Ascending aorta (tissue), 2 donors: ENCODE measurements at places on chromosomes 4 and X.

DNA sequence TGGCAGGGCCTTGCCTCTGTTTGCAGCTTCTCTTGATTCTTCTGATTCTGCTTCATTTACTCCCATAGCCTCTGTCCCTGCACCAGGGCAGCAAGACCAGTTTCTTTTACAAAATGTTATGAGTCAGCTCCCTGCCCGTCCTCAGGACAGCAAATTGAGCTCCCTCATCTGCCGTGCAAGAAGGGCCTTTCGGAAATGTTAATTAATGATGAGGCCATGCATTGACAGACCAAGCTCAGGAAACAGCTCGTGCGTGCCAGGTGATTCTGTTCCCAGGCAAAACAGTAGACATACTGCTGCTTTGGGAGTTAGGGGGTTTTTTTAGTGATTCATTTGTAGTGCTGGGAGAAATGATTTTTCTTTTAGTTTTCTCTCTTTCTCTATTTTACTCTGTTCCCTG, 231.7 kb downstream of the FBXW7 start:
- no peak overlapping the region for H3K4me3 ChIP-seq
- DNase-seq = no peak
- no peaks in the 10 kb centered on the region for H3K36me3 ChIP-seq
- H3K27ac ChIP-seq = no peak overlapping the region
- H3K4me1 ChIP-seq = no peaks in the 10 kb centered on the region

DNA sequence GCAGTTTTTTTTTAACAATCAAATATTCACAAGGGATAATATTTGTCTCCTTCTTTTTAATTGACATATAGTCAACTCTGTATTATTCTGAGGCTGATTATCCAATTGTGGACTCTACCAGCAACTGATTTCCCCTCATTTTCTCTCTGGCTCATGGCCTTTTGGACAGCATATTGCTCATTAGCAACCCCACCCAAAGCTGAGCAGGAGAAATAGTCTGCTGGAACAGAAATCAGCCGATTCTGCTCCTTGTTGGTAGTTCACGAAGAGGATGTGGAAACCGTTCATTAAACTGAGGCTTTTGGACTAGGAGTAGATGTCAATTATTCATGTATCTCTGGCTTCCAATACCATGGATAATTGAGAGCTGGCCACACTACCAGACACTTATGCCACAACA, 428.4 kb upstream of the INTU start:
- no peak overlapping the region for H3K27ac ChIP-seq
- H3K27me3 ChIP-seq = no peaks in the 10 kb centered on the region
- no peak overlapping the region for H3K4me3 ChIP-seq
- no peaks in the 10 kb centered on the region for H3K36me3 ChIP-seq

GRCh38 chr4:57426779-57427395, 316.7 kb upstream of the IGFBP7 start:
- H3K27me3 ChIP-seq = no peaks in the 10 kb centered on the region
- DNase-seq = no peak

GRCh38 chrX:37825215-37825842, 22.0 kb downstream of the DYNLT3 start:
- H3K36me3 ChIP-seq = no peaks in the 10 kb centered on the region
- peak; percentile 68 for DNase-seq
- H3K4me3 ChIP-seq = no peak overlapping the region
- no peaks in the 10 kb centered on the region for H3K27me3 ChIP-seq
- H3K4me1 ChIP-seq = no peaks in the 10 kb centered on the region

- H3K36me3 ChIP-seq = no peaks in the 10 kb centered on the region
- H3K27ac ChIP-seq = no peak overlapping the region
- H3K4me1 ChIP-seq = peaks cover 3% of the 10 kb centered on the region
- H3K27me3 ChIP-seq = no peaks in the 10 kb centered on the region
- peak overlapping the region; percentile 27 for H3K4me3 ChIP-seq
These were observed 21.4 kb downstream of the HELT start for GRCh38 chr4:185039508-185040273.

- no peak overlapping the region for H3K4me3 ChIP-seq
- no peak overlapping the region for H3K27ac ChIP-seq
- no peaks in the 10 kb centered on the region for H3K36me3 ChIP-seq
These were observed 598.1 kb upstream of the ACTRT1 start for GRCh38 chrX:128650326-128650725.

- no peaks in the 10 kb centered on the region for H3K27me3 ChIP-seq
- H3K4me1 ChIP-seq = no peaks in the 10 kb centered on the region
- no peaks in the 10 kb centered on the region for H3K36me3 ChIP-seq
These were observed 107.6 kb downstream of the DCTD start for GRCh38 chr4:182809417-182810102.

DNA sequence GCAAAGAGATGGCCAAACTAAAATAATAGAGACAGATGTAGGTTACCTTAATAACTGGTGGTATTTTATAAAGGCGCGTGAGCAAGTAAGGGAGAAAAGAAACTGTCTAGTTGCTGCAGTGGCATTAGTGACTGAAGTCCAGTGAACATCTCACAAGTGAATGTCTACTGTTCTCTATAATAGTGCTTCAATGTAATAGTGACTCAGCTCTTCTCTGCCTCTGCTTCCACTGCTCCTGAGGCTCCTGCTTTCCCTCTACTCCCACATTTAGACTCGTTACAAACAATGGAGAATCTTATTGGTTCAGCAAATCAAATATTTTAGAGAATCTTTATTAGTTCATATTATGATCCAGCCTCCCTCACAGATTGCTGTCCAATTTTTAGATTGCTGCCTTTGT, 779.1 kb upstream of the HTR2C start:
- H3K27me3 ChIP-seq = no peaks in the 10 kb centered on the region
- no peaks in the 10 kb centered on the region for H3K4me1 ChIP-seq

DNA sequence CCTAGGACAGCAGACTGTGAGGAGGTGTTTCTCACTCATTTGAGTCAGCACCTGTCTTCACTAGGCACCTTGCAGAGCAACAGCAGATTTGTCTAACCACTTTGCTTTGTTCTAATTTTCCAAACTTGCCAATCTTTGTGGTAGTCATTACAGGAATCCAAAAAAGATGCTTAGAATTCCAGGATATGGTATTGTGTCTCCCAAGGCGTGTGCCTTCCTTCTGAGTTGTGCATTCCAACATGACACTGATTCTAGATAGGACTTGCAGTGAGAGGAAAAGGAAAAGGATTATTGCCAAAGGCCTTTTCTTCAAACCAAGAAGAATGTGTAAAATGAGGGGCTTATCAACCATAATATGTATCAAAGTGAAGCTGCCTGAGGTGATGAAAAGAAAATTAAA, 126.2 kb downstream of the MAPK10 start:
- no peak overlapping the region for H3K4me3 ChIP-seq
- H3K4me1 ChIP-seq = no peaks in the 10 kb centered on the region
- no peak overlapping the region for H3K27ac ChIP-seq
- H3K36me3 ChIP-seq = no peaks in the 10 kb centered on the region
- DNase-seq = no peak

DNA sequence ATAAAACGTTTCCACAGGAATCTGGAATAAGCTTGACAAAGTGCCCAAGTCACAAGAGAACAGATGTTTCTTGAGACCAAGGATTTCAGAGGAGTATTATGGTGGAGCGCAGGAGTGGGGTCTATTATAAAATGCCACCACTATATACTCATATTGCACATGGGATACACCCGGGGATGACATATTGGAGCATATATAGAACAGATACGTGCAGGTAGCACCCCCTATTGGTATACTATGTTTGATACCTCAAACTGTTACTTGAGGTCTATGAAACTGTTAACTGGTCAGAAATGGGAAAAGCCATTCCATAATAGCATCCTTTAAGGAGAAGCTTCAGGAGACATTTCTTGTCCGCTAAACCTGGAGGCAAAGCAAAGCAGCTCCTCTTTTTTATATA, 86.0 kb downstream of the PCYT1B start:
- no peaks in the 10 kb centered on the region for H3K36me3 ChIP-seq
- H3K4me3 ChIP-seq = no peak overlapping the region
- no peak for DNase-seq

DNA sequence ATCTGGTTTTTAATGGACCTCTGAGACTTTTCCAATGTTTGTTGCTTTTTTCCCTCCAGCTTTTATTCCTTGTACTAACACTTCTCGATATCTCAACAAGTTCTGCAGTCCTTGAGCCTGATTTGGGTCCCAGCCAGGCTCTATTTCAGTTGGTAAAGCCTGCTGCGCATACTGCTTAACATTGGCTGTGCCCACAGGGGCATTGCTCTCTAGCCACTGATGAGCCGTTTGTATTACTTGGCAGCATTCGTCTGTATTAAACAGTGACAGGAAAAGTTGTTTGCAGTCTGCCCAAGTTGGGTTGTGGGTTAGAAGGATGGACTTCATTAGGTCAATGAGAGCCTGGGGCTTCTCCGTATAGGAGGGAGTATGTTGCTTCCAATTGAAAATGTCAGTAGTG, 59.6 kb upstream of the XAGE1B start:
- no peaks in the 10 kb centered on the region for H3K4me1 ChIP-seq
- H3K4me3 ChIP-seq = no peak overlapping the region
- H3K36me3 ChIP-seq = no peaks in the 10 kb centered on the region
- no peak overlapping the region for H3K27ac ChIP-seq

- H3K4me1 ChIP-seq = no peaks in the 10 kb centered on the region
- H3K27ac ChIP-seq = no peak overlapping the region
- no peak overlapping the region for H3K4me3 ChIP-seq
- no peak for DNase-seq
- no peaks in the 10 kb centered on the region for H3K27me3 ChIP-seq
These were observed 432.9 kb downstream of the GRXCR1 start for GRCh38 chr4:43325220-43325967.

- no peak overlapping the region for H3K4me3 ChIP-seq
- no peak for DNase-seq
- no peaks in the 10 kb centered on the region for H3K4me1 ChIP-seq
- H3K36me3 ChIP-seq = no peaks in the 10 kb centered on the region
- H3K27ac ChIP-seq = no peak overlapping the region
These were observed 9.6 kb downstream of the NBDY start for GRCh38 chrX:56738670-56739069.

DNA sequence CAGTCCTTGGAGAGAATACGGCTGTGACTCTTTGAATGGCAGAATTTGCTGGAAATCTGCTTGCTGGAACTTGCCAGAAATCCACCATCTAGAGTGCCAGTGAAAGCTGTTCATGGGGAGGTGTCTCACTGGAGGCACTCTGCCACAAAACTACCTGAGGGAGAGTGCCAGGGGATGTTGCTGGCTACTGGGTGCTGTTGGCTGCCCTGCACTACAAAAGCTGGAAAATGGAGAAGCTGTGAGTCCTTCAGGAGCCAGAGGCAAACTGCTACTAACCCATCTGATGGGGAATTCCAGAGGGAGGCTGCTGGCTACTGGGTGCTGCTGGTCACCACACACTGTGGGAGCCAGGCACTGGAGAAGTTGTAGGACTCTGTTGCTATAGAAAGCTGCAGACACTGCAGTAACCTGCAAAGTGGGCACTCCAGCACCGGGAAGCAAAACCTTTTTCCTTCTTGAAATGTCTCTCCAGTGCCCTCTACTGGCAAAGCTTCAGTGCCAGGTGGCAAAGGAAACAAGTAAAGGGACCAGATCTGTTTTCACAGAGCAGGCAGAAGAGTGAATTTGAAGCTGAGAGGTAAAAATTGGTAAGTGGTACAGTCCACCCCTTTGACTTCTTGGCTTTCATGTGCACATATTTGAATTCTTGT, 47.8 kb upstream of the HSD17B10 start:
- H3K4me1 ChIP-seq = no peaks in the 10 kb centered on the region
- H3K36me3 ChIP-seq = no peaks in the 10 kb centered on the region
- no peaks in the 10 kb centered on the region for H3K27me3 ChIP-seq
- DNase-seq = peak; percentile 65
- no peak overlapping the region for H3K4me3 ChIP-seq

DNA sequence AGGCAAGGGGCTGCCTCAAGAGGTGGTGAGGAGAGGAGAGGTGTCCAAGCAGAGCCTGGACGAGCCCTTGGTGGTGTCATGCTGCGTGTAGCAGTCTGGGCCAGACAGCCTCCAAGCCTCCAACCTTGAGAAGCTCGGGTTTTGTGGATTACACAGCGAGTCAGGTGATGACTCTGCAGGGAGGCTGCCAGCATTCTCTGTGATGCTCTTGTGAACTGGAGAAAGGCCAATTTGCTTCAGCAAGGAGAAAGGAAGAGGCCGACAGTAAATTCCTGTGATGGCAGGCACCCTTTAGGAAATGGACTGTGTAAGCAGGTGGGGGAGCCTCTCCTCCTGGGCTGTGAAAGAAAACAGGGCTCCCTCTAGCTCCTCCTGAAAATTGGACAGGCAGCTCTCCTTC, 36.0 kb upstream of the CD99L2 start:
- no peak overlapping the region for H3K4me3 ChIP-seq
- H3K27me3 ChIP-seq = no peaks in the 10 kb centered on the region
- no peak for DNase-seq
- no peak overlapping the region for H3K27ac ChIP-seq
- no peaks in the 10 kb centered on the region for H3K4me1 ChIP-seq

DNA sequence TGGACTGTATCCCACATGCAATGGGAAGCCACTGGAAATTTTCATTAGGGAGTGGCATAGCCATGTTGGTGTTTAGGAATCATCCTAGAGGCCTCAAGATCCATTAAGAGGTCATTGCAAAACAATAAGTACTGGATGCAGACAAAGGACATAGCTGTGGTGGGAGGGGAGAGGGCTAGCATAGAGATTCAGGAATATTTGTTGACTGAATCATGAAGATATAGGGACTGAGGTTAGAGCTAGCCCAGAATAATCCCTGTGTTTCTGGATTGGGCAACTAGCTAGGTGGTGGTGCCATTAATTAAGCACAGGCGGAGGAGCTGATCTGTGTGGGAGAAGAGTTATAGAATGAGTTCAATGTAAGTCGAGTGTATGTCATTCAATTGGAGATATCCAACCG, 135.0 kb downstream of the RAB28 start:
- no peaks in the 10 kb centered on the region for H3K27me3 ChIP-seq
- H3K36me3 ChIP-seq = no peaks in the 10 kb centered on the region
- no peak for DNase-seq
- H3K4me3 ChIP-seq = no peak overlapping the region
- H3K27ac ChIP-seq = no peak overlapping the region
- H3K4me1 ChIP-seq = no peaks in the 10 kb centered on the region
